ENCODE measurements at places on chromosomes 1 and 21.

DNA sequence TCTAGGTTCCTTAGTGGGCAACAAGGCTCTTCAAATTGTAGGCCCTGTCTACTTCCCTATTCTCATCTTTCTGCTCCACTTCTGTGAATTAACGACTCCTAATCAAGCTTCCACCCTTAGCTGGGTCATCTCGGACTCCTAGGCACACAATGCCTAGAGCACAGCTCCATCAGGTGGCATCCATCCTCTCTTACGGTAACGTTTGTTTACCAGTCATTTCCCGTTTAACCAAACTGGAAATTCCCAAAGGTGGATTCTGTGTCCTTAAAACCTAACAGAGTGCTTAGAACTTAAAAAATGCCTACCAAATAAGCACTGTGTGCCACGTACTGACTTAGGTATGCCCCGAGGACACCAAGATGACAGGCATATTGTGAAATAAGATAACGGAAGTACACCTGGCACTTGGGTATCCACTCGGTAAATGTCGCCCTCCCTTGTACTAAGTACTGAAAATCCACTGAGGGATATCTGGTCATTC, 1.5 kb downstream of the PARP1 start:
- DNase-seq: no peak

GRCh38 chr1:97207868-97208267, 486.3 kb downstream of the PTBP2 start:
- no peak for DNase-seq

DNA sequence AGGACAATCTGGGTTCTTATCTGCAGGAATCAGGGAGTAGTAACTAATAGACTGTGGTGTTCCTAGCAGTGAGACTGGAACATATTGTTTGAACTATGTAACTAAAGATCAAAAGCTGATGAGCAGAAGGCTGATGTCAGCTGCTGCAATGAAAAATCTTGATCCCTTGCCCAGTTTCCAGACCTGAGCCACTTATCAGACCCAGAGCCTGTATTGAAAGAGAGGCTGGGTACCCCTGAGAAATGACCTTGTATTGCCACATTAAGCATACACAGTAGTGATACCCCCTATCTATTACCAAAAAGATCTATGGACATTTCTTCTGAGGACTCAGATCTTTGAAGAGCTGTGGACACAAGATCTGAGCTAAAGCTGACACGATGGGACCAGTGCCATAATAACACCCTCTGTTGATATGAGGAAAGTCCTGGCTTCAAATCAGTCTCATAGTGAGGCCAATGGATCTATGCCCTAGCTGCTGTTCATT, 178.0 kb upstream of the GALNT2 start:
- no peak for DNase-seq

DNA sequence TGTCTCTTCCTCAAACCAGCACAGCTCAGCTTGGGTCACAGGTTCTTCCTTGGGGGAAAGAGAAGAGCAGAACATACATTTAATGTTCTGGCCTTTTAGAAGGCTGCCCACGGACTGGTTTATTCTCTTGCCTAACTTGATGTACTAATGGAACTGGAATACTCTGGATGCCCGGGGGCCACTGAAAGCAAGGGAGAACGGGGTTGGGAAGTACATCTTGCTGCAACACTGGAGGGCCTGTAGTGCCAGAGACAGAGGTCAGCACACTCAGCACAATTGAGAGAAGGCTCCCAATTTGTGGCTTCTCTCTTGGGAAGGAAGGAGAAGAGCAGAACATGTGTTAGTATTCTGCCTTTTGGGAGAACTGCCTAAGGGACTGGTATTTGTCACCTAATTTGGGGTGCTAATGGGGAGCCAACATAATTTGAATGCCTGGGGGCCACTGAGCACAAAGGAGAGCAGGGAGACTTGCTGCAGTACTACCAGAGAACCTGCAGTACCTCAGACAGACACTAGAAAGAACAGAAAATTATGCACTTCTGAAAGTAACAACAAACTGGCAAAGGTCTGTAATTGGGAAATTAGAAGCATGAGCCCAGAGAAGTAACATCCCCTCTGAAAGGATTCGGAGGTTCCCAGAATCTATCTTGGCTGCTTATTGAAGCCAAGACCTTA, 14.1 kb downstream of the ZNF691 start:
- DNase-seq: no peak

DNA sequence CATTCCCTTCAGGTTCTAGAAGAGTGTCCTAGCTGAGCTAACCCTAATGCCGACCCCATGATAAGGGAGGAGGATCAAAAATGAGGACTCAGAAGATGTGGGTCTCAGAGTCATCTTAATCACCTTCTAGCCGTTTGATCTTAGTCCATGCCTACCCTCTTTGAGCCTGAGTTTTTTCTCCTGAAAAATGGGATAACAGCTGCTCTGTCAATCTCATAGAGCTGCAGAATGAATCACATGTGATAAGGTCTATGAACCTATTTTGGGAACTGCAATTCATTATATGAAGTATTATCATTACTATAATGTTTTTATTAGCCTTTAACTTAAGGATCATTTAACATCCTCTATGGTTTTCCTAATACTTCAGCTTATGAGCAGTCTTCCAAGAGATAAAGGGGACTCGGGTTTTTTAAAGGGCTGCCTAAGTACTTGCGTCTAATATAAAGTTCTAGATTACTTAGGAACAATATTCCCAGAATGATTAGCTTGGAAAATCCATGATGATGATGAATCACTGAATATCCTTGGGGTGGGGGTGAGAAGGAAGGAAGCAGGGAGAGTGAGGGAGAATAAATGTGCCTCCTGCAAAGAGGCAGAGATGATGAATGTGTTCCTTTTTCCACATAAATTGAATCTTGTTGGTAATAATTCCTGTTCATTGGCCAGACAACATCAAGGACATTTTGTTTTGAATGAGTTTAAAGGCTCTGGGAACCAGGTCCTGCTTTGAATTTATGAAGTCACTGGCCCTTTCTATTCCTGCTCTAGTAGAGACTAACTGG, 66.8 kb downstream of the COLGALT2 start:
- DNase-seq: no peak

DNA sequence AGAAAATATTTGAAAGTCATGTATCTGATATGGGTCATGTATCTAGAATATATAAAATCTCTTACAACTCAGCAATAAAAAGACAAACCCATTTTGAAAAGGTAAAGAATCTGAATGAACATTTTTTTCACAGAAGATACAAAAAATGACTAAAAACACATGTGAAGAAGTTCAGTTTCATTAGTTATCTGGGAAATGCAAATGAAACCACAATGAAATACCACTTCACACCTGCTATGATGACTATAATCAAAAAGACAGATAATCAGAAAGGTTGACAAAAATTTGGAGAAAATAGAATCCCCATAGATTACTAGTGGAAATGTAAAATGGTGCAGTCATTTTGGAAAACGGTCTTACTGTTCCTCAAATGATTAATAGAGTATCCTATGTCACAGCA, 631.0 kb downstream of the MRPL39 start:
- no peak for DNase-seq

GRCh38 chr1:243844186-243844585, 5.9 kb downstream of the AKT3 start:
- DNase-seq: no peak

GRCh38 chr21:18244671-18245463, at the start of gene CHODL:
CHODL (plus strand) TSS chr21:18244833; CDS start chr21:18245224, 391 bp downstream.
- no peak for DNase-seq

DNA sequence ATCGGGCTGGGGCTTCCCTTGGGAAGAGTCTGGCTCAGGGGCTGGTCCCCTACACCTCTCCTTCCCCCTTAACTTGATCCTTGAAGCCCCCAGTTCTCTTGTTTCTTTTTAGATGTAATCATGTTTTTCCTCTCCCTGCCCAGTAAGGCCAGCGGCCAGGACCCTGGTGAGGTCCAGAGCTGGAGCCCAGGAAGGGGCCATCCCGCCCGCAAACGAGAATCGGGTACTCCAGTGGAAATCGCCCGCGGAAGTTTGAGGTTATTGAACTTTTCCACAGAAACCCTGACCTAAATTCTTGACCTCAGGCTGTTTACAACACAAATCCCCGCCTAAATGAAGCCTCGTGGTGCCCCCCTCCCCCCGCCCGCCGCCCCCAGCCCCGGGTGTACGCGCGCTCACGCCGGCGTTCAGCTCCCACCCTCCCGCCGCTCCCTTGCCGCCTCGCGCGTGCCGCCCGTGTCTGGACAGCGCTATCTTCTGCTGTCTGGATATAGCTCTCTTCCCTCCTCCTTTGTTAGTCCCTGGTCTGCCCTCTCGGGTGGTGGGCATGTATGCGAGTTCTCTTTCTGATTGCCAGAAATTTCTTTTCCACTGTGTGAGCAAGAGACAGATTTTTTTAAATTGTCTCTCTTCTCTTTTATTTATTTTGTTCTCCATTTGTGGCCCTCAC, 165.9 kb upstream of the CACNA1E start:
- DNase-seq: no peak

DNA sequence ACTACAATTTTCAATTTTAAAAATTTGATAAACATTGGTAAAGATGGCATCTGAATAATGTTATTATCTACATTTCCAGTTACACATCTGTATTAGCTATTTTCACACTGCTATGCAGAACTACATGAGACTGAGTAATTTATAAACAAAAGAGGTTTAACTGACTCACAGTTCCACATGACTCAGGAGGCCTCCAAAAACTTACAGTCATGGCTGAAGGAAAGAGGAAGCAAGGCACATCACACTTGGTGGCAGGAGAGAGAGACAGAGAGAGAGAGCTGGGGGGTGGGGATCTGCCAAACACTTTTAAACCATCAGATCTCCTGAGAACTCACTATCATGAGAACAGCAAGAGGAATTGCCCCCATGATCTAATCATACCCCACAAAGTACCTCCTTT, 850.0 kb downstream of the LTN1 start:
- no peak for DNase-seq

DNA sequence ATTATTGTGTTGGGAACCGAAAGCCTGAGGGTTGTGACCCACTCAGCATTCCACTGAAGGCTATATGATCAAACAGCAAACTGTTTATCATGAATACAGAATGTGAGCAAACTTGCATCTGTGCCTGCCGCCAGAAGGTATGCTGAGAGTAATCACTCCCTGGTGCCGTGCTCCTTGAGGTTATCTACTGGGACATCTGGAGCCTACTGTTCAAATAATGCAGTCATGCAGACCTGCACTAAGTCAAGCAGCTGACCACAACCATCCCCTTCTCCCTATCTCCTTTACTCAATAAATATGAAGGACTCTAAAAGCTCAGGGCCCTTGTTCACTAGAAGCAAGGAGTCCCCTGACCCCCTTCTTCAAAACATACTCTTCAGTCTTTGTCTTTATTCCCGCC, 13.5 kb downstream of the GSTM5 start:
- DNase-seq: no peak

- DNase-seq: no peak
Observed at GRCh38 chr1:201946224-201946908, at the start of gene LMOD1. LMOD1 (minus strand) TSS chr1:201946548; CDS start chr1:201946340, 208 bp downstream.

GRCh38 chr1:60066001-60066400, 7.6 kb downstream of the C1orf87 start:
- DNase-seq: no peak

- no peak for DNase-seq
Observed at GRCh38 chr1:55140137-55140536, 75.0 kb downstream of the USP24 start.

GRCh38 chr21:33299181-33299752, 25.5 kb upstream of the IFNAR1 start:
- DNase-seq: no peak

- no peak for DNase-seq
Observed at GRCh38 chr21:45386728-45387371, 18.1 kb upstream of the COL18A1 start.

GRCh38 chr1:43007377-43008114, 48.9 kb upstream of the SLC2A1 start:
- no peak for DNase-seq

DNA sequence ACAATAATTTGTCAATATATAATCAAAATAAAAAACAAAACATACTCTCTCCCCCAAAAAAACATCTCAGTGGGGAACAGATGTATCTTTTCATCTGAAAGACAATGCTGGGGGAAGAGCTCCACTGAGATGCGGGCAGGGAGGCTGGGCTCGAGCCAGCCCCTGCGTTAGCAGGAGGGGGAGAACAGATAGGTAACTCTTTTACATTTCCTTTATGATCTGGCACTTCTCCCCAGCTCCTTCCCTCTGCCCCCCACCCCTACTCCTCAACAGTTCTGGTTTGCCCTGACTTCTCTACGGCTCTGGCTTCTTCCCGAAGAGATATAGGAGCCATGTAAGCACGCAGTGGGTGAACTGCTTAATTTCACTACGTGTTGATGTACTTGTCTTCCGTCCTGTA, 12.4 kb downstream of the LEPR start:
- DNase-seq: no peak

DNA sequence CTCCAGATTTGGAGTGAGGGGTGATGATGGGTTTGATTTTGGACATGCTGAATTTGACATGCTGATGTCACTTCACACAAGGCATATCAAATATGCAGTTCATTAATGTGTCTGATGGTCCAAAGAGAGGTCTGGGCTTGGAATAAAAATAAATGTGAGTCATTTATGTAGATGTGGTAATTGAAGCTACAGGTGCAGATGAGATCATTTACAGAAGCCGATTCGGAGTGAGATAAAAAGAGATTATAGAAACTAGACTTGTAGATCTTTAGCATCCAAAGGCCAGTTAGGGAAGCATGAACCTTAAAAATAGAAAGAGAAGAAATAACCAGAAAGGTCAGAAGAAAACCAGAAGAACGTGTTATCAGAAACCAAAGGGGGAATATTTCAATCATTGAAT, 350.9 kb upstream of the ZP4 start:
- DNase-seq: no peak

GRCh38 chr21:31780944-31781343, 49.0 kb upstream of the SCAF4 start:
- DNase-seq: no peak

GRCh38 chr1:223759273-223759672, 46.9 kb downstream of the CAPN2 start:
- no peak for DNase-seq

- no peak for DNase-seq
Observed at GRCh38 chr1:192530254-192530653, 45.3 kb upstream of the RGS1 start.

DNA sequence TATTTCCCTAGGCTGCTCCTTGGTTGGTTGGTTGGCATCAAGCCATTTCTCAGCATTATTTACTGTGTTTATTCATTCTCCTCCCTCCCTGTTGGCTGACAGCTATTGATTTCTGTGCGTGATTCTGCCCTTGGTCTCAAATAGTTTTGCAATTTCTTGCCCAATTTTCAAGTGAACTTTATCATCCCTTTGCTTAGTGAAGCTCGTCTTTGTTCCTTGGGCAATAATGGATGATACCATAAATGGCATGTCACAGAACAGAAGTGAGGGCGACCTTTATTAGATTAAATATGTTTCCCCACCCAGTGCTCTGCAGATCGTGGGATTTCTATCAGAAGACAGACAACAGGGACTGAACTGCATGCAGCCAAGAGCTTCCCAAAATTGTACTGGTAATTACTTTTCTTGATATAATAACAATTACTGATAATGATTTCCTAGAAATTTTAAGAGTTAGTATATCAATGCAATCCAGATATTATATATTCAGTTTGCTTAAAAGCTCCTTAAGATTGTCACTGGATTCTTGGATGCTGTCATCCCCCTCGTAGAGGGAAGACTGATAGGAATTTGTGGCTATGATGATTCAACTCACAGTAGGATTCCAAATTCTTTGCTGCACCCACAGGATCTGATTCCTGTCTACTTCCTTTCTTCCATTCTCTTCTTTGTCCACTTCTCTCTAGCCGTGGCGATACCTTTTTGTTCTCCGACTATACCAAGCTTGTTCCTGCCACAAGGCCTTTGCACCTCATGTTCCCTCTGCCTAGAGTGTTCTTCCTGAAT, 122.1 kb upstream of the KAZN start:
- DNase-seq: no peak

Measured in activated naive CD4-positive, alpha-beta T cell (primary cell).